ENCODE measurements at places on chromosomes 16 and 17.

- DNase-seq = no peak
Measured at GRCh38 chr16:27259710-27260109, 8.9 kb downstream of the NSMCE1 start.

DNA sequence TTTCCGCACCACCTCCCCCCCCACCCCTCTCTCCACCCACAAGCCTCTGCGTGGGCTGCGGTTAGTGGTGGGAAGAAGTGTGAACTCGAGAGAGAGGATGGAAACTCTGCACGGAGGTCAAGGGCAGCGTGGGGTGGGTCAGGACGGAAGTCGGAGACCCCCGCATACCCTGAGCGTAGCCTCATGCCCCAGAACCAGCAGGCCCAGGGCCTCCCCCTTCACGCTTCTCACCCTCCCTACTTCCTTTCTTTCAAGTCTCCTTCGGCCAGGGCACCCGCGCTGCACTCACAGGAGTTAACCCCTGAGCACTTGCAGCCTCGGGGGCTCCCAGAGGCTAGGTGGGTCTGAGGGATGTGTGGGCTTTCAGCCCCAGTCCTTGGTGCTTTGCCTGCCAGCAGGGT lies 9.2 kb downstream of the TBKBP1 start:
- DNase-seq = no peak

DNA sequence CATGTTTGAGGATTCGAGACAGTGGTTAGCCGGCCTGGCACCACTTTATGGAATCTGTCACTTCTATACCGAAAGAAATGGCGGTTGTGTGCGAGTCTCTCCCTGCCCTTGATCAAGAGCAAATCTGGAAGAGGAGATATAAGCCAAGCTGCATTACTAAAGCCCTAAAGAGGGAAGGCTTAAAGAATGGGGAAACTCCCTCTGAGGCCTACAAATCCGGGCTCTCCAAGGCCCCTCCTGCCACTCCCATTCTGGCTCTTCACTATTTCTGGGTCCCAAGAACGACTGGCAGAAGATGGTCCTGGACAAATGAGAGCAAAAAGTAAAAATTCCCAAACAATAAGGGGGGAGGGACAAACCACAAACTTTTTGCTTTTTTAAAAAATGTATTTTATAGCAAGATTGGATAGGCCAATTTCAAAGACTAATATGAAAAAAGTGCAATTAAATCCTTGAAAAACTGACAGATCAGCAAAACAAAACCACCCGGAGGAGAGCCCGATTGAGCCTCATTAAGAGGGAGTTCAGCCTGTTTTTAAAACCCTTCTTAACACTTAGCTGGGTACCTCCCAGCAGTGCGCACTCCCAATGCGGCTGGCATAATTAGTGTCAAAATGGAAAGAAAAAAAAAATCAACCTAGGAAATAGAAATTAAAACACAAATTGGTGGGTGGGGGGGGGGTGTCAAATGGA lies 193.5 kb downstream of the ZFHX3 start:
- DNase-seq = no peak

DNA sequence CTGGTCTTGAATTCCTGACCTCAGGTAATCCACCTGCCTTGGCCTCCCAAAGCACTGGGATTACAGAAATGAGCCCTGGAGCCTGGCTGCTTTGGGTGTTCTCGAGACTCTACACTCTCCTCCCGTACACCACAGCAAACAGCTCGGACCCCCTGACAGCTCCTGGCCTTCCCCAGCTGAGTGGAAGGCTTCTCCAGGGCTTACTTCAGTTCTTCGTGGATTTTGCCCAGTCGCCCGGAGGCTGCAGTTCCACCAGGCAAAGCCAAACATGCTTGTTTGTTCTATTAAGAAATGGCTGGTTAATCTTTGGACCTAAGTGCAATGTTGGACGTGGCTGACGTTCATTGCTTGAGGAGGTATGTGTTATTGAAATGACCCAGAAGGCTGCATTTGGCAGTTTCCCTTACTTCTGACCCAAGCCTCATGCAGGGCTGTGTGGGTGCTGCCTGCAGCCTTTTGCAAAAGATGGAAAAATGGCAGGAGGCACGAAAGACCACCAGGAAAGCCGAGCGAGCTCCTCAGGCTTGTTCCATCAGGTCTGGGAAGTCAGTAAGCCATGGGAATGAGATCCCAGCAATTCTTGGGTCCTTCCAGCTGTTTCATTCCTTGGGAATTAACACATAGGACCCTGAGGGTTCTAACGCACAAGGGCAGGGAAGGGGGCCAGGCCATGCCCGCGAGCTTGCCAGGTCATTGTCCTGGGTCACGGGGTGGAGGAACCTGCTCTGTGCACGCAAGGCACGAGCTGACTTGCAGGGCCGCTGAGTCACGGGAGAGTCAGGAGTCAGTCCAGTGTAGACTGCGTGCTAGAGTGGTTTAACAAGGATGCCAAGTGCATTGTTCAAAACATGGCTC lies 23.9 kb upstream of the KLHDC4 start:
- peak; percentile 39 for DNase-seq

Data from AG04450 (cell line).